ENCODE measurements at places on chromosomes 5 and 9.
A peak's percentile ranks its signal among the peaks of the same experiment; 100 is the strongest.

DNA sequence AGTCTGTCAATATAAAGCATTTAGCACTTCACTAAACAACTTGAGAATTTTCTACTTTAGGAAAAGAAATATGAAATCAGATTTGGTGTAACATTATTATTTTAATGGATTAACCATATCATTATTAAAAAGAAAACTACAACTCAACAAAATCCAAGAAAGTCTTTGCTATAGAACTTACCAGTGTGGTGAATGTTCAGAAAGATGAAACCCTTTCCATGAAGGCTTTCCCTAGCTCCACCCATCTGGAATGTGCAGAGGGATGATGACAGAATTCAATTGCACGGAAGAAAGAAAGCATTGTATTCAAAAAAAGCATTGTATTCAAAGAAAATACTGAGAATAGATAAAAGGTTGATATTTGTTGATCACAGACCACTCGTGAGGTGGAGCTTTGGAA, 328.6 kb upstream of the NUDT12 start:
- H3K4me1 ChIP-seq: no peaks in the 10 kb centered on the region
- H3K36me3 ChIP-seq: no peaks in the 10 kb centered on the region
- H3K4me3 ChIP-seq: no peak overlapping the region
- no peak for DNase-seq

DNA sequence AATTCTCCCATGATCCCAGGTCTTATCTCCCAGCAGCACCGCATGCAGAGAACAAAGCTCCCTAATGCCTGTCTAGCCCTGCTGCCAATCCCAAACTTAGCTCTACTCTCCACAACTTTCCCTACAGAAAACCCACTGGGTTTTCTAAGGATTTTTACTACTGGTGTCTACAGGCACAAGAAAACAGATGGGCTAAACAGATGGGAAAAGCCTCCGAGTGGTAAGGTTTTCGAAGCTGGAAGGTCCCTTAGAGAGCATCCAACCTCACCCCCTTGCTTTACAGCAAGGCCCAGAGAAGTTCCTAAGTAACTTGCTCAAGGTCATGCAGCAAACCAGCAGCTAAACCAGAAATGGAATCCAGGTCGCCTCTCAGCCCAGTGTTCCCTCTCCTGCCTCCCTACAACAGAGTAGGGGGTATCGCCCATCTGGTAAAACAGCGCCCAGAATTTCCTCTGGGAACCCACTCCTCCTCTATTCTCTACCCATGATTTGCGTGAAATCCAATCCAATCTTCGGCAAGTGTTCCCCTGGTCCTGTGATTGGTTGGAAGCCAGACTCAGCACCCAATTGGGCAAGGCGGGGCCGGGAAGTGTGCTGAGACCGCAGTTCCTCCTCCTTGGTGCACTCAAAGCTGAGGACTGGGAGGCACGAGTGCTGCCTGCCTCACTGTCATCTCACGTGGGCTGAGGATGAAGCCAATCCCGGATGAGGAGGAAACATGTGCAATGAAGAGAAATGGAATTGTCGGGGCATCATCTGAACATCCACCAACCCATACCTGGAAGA, 20.8 kb downstream of the CPLX2 start:
- DNase-seq: no peak
- peaks cover 21% of the 10 kb centered on the region for H3K4me1 ChIP-seq
- no peak overlapping the region for H3K4me3 ChIP-seq
- H3K27ac ChIP-seq: no peak overlapping the region
- peaks cover 46% of the 10 kb centered on the region for H3K27me3 ChIP-seq

DNA sequence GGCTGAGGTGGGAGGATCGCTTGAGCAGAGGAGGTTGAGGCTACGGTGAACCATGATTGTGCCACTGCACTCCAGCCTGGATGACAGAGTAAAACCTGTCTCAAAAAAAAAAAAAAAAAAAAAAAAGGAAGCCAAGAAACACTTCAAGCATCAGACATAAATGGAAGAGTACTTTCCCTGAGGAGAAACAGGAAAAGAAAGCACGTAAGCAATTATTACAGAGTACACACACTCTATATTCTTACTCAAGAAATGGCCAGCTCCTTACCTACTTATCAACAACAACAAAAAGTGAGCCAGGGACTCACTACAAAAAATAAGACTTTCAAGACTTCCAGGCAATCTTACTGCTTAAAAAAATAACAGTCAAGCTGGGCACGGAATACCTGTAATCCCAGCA, 21.8 kb downstream of the ZFR start:
- H3K27ac ChIP-seq: no peak overlapping the region
- H3K4me1 ChIP-seq: peaks cover 2% of the 10 kb centered on the region
- no peaks in the 10 kb centered on the region for H3K27me3 ChIP-seq

- H3K36me3 ChIP-seq: peaks cover 9% of the 10 kb centered on the region
- peak overlapping the region; percentile 9 for H3K27ac ChIP-seq
- no peak overlapping the region for H3K4me3 ChIP-seq
- H3K4me1 ChIP-seq: peaks cover 9% of the 10 kb centered on the region
- DNase-seq: no peak
- H3K27me3 ChIP-seq: no peaks in the 10 kb centered on the region
Observed at GRCh38 chr9:123109540-123110279, 76.2 kb downstream of the GPR21 start.

GRCh38 chr5:149886692-149887470, 57.7 kb downstream of the PDE6A start:
- no peak overlapping the region for H3K27ac ChIP-seq
- H3K27me3 ChIP-seq: no peaks in the 10 kb centered on the region
- no peaks in the 10 kb centered on the region for H3K4me1 ChIP-seq
- no peak for DNase-seq

Measured in common myeloid progenitor, CD34-positive (primary cell).